ENCODE measurements at places on chromosomes 5 and 9.

GRCh38 chr5:170296935-170297588, 515 bp downstream of the LCP2 start:
- peak; percentile 2 for DNase-seq

DNA sequence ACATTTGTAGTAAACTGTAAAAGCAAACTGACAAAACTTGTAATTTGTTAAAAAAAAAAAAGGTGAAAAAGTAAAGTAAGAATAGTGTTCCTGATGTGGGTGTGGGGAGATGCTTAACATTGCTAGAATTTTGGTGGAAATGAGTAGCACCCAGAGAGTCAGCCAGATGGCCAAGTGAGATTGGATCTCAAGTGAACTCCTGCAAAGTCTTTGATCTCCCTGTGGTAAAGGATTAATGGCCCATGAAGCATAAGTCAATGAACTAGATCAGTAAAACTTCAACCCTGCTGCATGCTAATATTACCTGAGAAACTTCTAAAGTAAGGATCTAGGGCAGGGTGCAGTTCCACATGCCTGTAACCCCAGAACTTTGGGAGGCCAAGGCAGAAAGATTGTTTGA, 19.0 kb upstream of the FAM169A start:
- DNase-seq = peak; percentile 64

- DNase-seq = peak; percentile 18
Observed at GRCh38 chr9:113892861-113893491, 16.9 kb downstream of the ZNF618 start.

DNA sequence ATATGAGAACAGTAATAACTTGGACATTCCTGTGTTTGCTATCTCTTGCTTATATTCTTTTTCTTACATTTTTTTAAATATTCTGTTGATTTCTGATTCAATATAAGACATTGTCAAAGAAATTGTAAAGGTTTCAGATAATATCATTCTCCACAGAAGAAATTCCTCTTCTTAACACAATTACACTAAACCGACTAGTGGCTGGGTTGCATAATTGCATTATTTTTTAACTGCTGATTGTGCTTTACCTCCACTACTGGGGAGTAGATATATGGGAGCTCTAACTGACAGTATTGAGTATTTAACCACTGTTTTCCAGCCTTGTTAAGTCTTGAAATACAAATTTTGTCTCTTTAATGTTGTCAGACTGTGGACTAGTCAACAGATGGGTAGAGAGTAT, 723.8 kb upstream of the EDIL3 start:
- DNase-seq = peak; percentile 29

DNA sequence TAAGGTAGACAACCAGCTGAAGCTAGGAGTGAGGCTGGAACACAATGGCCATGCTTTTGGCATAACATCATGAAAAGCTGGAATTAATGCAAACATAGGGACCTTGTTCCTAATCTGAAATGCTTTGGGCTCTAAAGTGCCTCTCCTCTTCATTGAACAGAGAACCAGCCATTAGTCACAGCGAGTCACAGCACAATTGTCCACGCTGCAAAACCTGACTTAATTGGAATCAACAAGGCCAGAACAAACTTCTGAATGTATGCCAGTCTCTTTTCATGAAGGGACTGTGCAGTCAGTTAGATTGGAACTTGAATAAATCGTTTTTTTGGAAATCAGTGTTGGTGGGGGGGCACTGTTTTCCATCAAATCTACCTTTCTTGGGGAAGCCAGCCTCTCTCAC, 96.5 kb downstream of the JAKMIP2 start:
- no peak for DNase-seq

DNA sequence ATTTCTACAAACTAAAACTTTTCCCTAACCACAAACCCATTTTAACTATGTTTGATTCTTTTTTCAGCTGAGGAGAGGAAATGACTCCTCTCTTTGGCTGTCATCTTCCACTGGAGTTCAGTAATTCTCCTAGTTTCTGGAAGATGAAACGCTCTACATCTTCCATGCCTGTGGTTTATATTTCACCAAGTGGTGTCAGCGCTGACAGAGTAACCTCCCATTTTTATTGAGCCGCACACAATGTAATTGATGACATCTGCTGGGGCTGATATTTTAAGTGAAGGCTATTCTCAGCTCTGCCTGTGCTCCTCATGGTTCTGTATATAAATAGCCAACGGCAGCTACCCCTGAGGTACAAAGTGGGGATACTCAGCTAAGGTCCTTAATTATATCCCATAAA, 234.6 kb downstream of the SPOCK1 start:
- no peak for DNase-seq

- no peak for DNase-seq
Observed at GRCh38 chr9:104092192-104092591, 1.9 kb upstream of the SMC2 start.

GRCh38 chr5:10475931-10476676, 34.4 kb downstream of the ROPN1L start:
- DNase-seq = no peak

- DNase-seq = no peak
Observed at GRCh38 chr5:53580547-53580946, 20.1 kb downstream of the NDUFS4 start.

DNA sequence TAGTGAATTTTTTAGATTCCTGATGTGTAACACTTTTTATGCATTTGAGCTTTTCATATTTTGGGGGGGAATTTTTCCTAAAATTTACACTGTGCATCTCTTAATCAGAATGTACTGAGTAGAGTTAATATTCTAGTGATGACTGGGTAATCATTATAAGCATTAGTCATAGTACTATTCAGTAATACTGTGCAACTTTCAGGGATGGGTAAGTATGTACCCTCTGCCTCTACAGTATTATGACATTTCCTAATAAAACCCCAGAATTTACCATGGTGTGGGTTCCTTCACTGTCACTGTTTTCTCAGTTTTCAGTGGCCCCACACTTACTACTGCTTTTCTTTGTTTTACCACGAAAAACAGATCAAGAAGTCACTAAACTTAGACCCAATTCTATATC, 2.8 kb upstream of the CMYA5 start:
- DNase-seq = no peak

DNA sequence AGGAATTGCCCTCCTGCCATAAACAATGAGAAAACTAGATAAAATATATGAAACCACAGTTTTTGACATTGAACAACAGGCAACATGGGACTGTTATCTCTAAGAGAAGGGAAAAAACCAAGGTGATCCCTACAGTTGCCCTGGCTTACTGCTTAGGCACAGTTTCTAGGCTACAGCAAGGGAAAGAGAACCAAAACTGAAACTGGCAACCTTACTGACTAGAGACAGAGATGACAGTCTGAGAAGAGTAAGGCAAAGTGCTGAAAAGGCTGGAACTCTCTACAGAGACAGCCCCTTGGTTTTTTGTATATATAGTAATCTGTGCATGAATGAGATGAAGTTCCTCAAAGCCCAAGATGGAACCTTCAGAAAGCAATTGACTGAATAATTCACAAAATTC, 36.2 kb upstream of the REEP2 start:
- DNase-seq = no peak

- DNase-seq = no peak
Observed at GRCh38 chr9:99735041-99735440, 86.6 kb upstream of the NR4A3 start.

GRCh38 chr9:123377211-123377971, 21.4 kb downstream of the CRB2 start:
- DNase-seq = no peak

GRCh38 chr5:173823721-173824567, 64.2 kb upstream of the CPEB4 start:
- DNase-seq = no peak

- no peak for DNase-seq
Observed at GRCh38 chr9:68961587-68961986, 52.3 kb downstream of the PRKACG start.

DNA sequence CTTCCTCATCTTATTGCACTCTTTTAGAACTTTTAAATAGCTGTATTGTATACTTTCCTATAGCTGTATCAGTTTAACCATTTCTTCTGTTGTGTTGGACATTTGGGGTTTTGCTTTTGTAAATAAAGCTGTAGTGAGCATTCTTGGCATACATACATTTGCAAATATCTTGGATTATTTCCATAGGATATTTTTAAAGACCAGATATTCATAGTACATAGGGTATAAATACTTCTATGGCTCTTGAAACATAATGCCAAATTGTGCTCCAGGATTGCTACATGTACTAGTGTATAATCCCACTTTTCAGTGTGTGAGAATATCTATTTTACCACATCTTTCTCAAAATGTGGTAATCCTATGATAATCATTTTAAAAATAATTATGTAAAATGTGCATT, 51.2 kb downstream of the SCAMP1 start:
- DNase-seq = no peak

GRCh38 chr5:78706381-78706780, 57.8 kb upstream of the LHFPL2 start:
- peak; percentile 25 for DNase-seq

DNA sequence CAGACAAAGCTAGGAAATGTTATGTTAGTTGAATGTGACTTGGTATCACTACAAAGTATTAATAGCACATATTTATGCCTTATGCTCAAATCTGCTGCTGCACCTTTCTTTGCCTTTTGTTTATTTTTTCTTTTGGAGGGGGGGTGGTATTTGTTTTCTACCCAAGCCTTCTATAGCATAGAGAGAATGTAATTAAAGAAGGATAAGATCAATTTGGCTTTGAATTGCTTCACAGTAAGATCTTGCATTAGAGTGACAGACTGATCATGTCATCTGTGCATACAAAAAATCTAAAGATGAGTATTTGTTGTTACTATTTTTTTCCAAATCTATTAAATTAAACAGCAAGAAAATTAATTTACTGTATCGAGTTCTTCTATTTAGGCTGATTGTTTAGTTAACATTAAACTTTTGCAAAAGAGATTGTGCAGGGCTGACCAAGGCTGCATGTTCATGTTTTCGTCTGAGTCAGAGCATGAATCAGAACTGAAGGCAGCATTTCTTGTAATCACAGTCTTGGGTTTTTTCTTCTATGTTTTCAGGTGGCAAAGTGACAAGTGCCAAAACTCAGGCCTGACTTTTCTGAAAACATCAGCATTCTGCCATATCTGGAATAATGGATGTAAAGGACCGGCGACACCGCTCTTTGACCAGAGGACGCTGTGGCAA, 1007.1 kb upstream of the WWC1 start:
- no peak for DNase-seq

DNA sequence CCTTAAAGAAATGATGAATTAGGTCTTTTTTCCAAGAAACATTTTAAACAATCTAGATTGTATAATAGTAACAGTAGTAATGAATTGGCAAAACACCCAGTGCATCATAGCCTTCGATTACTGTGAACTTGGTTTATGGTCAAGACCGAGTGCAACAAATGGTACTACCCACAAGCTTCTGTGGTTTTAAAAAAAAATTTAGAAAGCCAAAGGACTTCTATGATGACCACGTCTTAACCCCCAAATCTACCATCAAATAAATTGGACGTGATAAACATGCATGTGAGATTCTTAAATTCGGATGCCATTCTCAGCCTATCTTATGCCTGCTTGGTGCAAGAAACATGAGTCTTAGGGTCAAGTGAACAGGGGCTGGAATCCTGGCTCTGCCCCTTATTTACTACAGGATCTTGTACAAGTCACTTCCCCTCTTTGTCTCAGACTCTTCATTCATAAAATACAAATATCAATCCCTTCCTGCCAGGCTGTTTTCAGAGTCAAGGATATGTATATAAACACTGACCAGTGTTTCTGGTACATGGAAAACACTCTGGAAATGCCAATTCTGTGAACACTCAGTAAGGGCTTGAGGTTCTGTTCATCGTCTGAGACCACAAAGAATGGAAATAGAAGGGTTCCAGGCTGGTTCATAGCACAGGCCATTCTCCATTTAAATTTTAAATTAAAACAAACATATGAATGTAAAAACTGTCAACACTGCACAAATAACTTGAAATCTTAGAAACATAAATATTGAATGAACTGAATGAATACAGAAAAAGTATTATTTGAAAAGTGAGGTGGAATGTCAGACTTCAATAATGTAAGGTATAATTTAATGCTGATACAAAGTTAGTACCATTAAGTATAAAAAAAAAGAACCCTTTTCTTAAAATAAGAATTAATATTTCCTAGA, 107.8 kb downstream of the NR6A1 start:
- no peak for DNase-seq

DNA sequence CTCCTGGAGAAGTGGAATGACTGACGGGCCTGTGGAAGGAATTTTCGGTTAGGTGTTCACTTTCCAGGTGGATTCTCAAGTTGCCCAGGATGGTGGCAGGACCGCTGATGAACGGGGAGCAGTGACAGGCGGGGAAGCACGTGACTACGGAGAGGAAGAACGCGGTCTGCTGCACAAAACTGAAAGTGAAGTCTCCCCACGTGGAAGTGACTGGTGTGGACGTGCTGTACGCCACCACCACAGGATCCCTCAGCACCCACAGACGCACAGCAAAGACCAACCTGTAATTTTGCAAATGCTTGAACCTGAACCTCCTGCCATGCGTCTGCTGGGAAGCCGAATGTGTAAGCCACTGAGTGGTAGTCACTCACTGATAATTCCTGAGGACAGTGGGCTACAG, 51.4 kb downstream of the RNF130 start:
- no peak for DNase-seq

GRCh38 chr5:180641566-180641900, 7.9 kb downstream of the FLT4 start:
- DNase-seq = no peak

GRCh38 chr9:4088679-4089078, 211.2 kb downstream of the GLIS3 start:
- DNase-seq = no peak

- DNase-seq = peak; percentile 94
Observed at GRCh38 chr5:146828385-146828784, 50.2 kb downstream of the PPP2R2B start.

DNA sequence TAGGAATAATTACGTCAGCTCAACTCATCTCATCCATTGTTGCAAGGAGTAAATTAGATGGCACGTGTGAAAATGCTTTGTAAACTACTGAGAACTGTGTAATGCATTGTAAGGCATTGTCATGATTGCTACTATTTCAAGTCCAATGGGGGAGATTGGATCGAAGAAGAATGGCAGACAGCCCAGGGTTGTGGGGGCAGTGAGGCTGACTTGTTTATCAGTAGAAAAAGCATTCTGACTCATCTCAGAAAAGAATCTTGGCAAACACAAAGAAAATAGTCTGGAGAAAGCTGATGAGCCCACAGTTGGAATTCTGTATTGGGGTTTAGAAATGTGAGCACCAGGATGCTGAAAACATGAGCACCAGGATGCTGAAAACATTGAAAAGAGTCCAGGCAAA, 28.0 kb upstream of the DAP start:
- DNase-seq = no peak

DNA sequence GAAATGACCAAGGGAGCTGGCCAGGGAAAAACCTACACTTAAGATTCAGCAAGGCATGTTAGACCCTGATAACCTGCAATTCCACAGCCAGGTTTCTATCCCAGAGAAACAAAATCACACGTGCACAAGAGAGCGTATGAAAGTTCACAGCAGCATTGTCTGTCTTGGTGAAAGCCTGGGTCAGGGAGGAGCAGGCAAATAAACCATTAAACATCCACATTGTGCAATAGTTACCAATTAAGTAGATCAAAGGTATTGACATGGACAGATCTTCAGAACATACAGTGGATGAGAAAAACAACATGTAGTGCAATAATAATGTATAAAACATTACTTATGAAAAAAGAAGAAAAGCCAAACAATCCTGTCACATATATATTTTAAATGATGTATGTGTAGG, 15.9 kb upstream of the GPX3 start:
- no peak for DNase-seq

- no peak for DNase-seq
Observed at GRCh38 chr5:120767178-120767820, 303.2 kb downstream of the PRR16 start.
